ENCODE measurements at places on chromosomes 1 and 21.

GRCh38 chr1:229674042-229674441 is 48.0 kb downstream of the URB2 start:
- no peak for DNase-seq

GRCh38 chr1:215256936-215257679 is 174.6 kb downstream of the KCNK2 start:
- no peak for DNase-seq

GRCh38 chr1:176033881-176034280 is 173.2 kb downstream of the COP1 start:
- no peak for DNase-seq

GRCh38 chr1:224503161-224504118 is 68.8 kb upstream of the WDR26 start:
- no peak for DNase-seq

DNA sequence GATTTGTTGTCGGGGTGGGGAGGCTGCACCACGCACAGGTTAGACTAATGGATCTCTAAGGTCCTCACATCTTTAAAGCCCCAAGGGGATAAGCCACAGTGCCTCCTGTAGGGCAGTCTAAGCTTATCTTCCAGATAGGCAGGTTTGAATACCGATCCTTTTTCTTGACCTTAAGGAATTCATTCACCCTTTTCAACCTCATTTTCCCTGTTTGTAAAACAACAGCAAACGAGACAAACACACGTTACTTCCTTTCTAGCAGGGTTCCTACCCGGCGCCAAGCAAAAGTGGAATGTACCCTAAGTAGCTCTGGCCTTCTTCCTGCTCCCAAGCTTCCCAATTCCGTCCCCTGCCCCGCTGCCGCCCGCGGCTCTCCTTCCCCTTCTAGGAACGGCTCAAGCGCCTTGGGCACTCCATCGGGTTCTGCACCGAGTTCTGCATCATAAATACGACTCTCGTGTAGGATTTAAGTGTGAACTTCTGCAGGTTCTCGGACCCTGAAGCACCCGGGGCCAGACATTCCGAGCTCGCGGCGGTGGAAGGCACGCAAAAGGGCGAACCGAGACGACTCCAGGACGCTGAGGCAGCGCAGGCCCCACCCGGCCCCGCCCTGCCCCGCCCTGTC is 548 bp upstream of the CDC20 start:
- no peak for DNase-seq

DNA sequence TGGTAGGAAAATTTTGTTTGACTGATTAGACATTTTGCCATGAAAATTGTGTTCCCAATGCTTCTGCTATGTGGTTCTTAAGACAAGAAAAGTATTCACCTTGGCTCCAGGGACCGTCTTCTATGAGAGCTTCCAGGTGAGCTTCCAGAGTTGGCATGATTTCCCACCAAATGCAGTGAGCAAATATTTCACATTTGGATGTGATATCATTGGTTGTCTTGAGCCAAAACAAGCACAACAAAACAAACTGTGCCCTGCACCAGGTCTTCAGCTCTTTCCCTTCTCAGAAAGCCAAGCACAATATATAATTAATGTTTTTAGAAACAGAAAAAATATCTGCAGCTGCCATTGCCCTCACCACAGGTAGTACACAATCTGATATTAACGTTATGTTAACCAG is 1009.0 kb downstream of the PLA2G4A start:
- DNase-seq = no peak

- DNase-seq = peak; percentile 32
Measured at GRCh38 chr1:17212487-17213121, 7.7 kb downstream of the PADI1 start.

GRCh38 chr1:47437447-47438164 is at the start of gene FOXD2:
FOXD2 (plus strand) TSS chr1:47438044; CDS start chr1:47438136, 92 bp downstream.
- DNase-seq = peak; percentile 82

DNA sequence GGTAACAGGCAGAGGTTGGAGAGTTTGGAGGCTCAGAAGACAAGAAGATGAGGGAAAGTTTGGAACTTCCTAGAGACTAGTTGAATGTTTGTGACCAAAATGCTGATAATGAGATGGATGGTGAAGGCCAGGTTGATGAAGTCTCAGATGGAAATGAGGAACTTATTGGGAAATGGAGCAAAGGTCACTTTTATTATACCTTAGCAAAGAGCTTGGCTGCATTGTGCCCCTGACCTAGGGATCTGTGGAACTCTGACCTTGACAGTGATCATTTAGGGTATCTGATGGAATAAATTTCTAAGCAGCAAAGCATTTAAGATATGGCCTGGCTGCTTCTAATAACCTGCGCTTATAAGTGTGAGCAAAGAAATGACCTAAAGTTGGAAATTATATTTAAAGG is 17.2 kb downstream of the FAM3B start:
- no peak for DNase-seq

DNA sequence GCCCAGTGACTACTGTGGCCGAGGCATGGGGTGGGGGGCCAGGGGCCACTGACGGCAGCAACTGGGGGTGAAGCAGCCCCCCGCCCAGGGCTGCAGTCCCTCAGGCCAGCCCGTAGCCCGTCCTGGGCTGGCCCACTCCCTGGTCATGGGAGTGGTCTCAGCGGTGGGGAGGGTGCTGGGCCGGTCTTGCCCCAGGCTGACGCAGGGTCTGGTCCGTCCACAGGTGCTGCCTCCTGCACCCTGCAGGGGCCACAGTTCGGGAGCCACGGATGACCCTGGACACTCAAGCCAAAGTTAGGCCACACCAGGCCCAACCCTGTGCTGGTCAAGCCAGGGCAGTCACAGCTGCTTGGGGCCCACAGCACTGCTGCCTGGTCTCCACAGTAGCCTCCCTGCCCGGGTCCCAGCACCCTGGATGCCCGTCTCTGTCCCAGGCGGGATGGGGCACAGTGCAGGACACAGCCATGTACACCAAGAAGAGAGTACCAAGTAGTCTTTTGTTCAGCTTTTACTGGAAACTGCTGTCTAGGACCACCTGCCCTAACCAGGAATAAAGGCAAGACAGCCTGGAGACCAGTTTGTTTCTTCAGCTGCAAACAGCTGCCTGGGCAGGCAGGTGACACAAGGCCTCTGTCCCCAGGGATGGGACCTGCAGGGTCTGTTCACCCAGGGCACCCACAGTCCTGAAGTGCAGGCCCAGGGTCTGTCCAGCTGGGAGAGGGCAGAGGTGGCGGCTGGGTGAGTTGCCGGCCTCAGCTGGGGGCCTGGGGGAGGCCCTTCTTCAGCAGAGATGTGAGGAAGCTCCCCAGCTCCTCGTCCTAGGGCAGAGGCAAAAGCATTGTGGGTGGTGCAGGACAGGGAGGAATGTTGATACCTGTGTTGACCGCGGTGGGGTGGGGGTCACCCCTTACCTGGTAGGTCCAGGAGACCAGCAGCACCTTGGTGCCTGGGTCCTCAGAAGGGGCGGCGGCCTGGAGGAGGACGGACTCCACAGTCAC is 3.0 kb downstream of the PUSL1 start:
- DNase-seq = no peak

DNA sequence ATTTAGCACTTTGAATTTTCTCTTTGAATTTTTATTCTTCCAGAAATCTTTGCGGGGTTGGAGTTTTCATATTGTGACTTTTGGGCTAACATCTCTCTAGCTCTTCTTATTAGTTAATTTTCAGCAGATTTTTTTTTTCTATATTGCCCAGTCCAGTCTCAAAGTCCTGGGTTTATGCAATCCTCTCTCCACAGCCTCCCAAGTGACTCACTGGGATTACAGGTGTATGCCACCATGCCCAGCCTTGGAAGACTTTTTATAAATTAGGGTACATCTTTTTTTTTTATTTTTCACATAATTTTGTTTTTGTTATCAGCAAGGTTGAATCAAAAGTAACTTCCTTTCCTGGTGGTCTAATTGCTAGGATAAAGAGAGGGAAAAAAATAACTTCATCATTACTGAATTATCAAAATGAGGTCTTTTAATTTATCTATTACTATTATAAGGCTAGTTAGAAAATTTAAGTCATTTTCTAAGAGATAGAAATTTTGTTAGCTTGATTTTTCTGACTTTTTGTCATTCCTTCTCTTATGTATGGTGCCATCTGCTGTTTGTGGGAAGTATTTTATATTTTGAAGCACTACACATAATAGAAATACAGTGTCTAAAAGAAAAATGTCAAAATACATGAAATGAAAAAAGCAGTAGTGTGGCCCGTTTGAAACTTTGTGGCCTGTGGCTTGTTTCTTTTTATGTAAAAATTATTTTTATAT is 273.4 kb upstream of the CACYBP start:
- DNase-seq = no peak

DNA sequence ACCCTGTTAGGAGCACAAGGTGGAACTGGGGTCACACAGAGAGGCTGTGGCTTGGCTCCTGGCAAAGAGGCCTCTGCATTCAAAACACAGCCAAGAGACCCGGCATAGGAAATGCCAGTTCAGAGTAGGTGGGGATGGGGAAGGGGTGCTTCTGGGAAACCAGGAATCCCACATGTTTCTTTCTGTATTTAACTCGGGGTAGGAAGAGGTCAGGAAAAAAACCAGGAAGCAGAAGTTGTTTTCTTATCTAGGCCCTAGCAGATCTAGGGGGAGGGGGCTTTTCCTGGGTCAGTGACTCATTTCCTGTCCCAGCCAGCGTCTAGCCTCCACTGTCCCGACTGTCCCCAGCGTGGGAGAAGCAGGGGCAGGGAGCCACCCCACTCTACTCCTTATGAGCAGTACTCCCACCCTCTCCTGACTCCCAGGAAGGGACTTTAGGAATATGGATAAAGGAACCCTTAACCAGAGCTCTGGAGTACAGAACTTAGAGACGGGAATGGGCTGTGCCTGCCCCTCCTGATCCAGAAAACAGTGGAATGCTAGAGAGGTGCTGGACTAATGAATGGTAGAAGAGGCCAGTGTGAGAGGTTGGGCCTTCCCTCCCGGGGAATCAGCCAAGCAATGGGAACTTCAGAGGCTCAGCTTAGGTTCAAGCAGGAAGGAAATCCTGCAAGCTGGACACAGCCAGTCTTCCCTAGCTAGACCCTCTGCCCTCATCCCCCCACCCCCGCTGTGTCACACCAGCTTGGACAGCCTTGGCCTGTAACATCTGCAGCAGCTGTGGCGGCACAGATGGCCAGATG is 5.7 kb downstream of the FHL3 start:
- no peak for DNase-seq

DNA sequence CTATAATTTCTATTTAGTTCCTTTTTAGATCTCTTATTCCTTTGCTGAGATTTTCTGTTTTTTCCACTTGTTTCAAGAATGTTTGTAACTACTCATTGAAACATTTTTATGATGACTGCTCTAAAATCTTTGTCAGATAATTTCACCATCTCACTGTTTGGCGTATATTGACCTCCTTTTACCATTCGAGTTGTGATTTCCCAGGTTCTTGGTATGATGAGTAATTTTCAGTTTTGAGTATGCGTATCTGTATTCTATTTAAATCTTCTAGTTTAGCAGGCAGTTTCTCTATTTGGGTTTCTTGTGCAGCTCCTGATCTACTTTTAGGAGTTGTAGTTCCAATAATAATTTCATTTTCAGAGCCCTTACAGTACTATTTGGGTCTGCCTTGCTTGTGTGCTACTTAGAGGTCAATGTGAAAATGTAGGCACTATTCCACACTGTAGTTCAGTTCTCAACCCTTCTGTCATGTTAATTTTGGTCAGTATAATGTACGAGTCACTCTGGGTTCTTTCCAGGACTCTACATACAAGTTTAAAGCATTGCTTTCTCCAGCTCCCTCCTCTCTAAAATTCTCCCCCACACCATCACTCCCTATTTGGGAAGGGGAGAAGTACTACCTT is 115.5 kb downstream of the ACBD6 start:
- DNase-seq = no peak

- no peak for DNase-seq
Measured at GRCh38 chr1:52641307-52641706, 8.3 kb downstream of the SHISAL2A start.

GRCh38 chr1:113321771-113322387 is 68.4 kb upstream of the MAGI3 start:
- DNase-seq = no peak

DNA sequence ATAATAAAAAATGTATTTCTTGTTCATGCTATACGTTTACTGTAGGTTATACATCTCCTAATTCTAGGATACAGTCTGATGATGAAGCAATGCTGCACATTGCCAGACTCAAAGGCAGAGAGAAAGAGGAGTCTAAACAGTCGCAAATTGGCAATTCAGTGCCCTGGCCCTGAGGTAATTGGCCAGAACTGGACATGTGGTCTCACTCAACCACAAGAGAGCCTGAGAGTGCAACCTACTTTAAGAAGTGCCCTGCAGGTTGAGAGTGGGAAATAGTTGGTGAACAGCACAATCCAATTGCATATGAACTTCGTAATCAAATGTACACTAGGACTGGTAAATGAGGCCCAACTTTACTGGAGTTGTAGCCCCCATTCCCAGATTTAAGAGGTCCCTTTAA is 5.0 kb upstream of the SLC35A3 start:
- DNase-seq = no peak

GRCh38 chr1:6960291-6960811 is 175.1 kb downstream of the CAMTA1 start:
- DNase-seq = no peak

- DNase-seq = no peak
Measured at GRCh38 chr1:30705698-30706097, 17.7 kb downstream of the MATN1 start.

Data from stimulated activated CD8-positive, alpha-beta memory T cell treated with anti-CD3 and anti-CD28 coated beads, Interleukin-7, amount 100 ng/mL, for 1 hour (primary cell).